ENCODE measurements at places on chromosomes 5 and 9.

DNA sequence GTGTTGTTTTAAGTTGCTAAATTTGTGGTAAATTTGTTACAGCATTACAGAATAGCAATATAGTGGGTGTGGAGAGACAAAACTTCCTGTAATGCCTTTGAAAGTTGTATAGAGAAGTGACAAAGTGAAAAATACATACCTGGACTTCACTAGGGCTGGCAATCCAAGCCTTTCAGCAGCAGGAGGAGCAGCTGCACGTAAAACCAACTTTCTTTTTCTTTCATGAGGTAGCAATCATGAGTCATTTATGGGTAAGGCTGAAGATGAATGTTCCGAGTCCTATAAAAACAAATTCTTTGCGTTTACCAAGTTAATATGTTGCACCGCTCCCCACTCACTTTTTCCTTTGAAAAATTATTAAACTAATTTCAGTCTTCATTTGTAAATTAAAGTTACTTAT is 1138.2 kb downstream of the TAF11L14 start:
- DNase-seq: peak; percentile 5

DNA sequence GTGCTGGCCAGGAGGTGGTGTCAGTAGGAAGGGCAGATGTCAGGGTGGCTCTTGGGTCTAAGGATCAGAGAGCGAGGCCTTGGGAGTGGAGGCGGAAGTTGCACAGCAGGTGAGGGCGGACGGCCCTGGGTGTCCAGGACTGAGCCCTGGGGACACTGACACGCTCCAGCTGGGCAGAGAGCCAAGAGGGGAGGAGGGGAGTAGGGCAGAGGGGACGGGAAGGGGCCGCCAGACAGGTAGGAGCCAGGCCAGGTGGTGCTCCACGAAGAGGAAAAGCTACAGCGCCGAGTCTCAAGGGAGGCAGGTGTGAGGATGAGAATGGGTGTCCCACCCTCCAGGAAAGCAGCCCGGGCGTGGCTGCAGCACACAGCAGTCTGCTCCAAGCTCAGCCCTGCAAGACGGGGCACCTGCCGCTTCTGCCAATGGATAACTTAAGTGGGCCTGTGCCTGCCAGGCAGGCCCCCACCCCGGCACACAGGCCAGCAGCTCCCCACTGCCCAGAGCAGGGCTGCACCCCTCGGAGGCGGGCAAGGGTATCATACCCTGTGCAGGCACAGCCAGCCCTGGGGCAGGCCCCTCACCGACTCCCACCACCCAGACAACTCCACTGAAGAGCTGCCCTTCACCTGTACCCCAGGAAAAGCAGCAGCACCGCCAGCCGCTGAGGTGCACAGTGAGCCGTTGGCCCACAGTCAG is 4.9 kb downstream of the TPRN start:
- DNase-seq: no peak

GRCh38 chr9:99013550-99013949 is 69.8 kb downstream of the COL15A1 start:
- DNase-seq: peak; percentile 50

DNA sequence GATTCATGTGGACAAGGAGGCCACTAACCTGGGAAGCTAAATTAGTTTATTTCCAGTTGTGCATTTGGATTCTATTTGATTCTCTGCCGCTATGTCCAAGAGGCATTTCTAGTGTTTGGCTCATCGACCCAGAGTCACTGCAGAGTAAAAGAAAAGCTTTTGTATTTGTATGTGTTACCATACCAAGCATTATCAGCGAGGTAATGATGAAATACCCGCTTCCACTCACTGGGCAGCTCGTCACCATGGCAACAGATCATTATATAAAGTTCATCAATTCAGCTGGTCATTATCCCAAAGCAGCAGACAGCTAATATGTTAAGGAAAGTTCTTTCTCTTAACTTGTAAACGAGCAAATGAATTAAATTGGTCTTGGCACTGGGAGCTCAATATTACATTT is 380.3 kb downstream of the SEMA5A start:
- no peak for DNase-seq

DNA sequence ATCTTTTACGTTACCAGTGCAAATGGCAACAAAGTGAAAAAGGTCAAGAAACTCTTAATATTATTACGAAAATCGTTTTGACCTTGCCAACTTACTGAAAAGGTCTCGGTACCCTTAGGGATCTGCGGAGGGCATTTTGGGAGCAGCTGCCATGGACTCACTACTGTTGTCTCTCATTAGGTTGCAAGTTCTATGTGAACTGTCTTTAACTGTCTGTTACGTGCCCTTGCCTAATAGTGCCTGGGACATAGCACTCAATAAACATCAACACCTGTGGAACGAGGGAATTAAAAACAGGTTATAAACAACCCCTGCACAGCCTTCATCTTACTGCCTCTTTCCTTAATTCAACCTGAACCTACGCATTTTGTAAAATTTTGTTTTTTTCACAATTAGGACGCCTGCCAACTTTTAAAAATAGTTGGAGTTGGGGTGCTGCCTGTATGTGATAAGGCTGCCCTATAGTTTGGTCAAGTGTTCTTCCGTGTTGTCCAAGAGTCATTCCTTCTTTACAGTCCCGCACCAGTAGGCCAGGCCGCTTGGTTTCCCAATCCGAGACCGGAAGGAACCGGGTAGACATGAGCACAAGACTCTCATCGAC is 527 bp upstream of the SREK1 start:
- DNase-seq: peak; percentile 2

GRCh38 chr5:137684761-137685160 is 51.1 kb downstream of the KLHL3 start:
- no peak for DNase-seq

- DNase-seq: peak; percentile 47
Observed at GRCh38 chr9:97907046-97907445, 15.3 kb downstream of the TRMO start.

DNA sequence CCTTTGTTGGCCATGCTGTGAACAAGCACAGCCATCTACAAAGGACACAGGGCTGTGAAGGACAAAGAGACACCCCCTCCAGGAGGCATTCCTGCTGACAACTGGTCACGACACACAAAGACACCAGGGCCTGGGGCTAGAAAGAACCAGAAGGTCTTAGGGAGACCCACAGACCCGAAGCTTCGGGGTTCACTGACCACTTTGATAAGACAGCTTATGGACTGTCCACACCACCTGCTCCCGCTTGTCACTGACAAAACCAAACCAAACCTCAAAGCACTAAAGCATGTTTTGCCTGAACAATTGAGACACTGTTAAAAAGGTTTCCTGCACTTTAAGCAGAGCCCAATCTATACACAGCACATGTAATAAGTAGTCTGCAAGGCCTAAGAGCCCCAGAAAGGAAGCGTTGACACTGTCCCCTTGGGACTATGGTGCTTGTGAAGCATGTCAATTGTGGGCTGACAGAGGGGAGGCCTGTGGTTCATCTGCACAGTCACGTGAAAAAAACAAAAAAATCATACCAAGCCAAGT is 185.0 kb downstream of the GAPVD1 start:
- DNase-seq: no peak

GRCh38 chr5:103374473-103374963 is 116.0 kb downstream of the MACIR start:
- no peak for DNase-seq

DNA sequence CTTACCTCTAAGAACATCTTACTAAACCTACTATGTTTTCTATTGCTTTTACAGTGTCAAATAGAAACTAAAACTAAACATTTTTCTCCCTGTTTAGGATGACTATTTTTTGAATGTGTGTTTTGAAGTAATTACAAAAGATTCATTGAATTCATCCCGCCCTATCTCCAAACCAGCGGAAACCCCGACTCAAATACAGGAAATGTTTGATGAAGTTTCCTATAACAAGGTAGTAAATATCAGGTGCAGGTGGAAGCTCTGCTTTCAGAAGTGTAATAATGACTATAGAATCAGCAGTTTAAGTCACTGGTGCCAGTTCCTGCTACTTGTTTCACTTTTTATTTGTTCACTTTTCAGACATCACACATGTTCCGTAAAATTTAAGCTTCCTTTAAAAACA is 20.0 kb downstream of the ERAP2 start:
- DNase-seq: peak; percentile 64

DNA sequence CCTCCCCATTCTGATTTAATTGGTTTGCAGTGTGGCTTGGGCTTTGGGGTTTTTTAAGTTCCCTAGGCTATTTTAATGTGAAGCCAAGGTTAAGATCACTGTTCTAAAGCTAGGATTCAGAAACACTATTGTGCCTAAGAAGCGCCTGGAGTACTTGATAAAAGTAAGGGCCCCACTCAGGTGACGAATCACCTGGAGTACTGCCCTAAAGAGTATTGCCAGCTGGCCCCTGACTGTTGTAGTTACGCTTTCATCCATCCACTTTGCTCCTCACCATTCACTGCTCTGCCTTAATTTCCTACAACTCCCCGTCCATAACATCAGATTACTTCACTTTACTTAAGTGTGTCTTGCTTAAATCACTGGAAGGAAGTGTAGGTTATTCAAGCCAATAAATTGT is 119.3 kb downstream of the CD180 start:
- no peak for DNase-seq

GRCh38 chr5:172533399-172534228 is 79.3 kb upstream of the SH3PXD2B start:
- no peak for DNase-seq

DNA sequence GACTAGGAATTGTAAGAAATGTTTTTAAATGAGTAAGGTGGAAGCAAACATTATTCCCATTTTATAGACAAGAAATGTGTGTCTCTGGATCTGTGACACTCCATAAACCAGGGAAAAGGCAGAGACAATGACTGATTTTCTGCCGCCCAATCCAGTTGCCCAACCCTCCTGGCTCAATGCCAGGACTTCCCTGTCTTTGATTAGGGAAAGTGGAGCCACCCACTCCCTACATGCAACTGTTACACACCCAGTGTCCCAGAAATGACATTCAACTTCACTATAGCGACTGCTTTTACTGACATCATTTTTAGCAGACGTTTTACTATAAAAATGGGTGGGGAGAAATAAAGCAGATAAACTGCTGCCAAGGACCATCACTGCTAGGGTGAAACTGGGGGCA is 79.7 kb downstream of the THBS4 start:
- DNase-seq: no peak

DNA sequence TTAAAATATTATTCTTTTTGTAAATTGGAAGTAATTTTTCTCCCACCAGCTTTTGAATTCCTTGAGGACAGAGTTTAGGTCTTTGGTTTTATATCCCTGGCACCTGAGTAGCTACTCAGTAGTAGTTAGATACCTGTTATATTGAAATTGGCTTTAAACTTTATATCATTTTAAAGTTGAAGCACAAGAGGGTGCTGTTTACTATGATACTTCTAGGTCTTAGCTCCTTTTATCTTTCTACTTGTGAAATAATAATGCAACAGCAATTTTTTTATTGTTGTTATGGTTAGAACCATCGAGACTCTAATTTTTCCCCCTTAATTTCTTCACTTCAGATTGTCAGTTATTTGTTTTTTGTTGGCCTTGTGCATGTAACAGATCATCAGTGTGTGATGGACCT is 46.3 kb downstream of the AP3S1 start:
- no peak for DNase-seq

DNA sequence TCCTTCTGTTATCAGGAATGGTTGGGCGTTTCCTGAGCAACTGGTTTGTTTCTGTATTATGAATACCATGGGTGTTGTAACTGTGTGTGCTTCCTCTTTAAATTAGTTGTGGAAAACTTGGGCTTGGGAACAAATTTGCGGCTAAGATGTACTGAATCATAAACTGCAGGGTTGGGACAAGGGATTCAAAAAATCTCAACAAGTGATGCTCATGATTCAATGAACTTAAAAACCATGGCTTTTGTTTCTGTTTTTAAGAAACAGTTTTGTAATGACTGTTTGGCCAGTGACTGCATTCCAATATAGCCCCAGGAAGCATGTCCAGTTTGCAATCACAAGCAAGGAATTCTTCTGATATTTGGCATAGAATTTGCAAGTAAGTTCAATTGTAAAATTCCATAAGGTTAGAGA is 657.5 kb upstream of the WWC1 start:
- DNase-seq: no peak

- no peak for DNase-seq
Observed at GRCh38 chr9:114410910-114411309, 23.1 kb upstream of the AKNA start.

DNA sequence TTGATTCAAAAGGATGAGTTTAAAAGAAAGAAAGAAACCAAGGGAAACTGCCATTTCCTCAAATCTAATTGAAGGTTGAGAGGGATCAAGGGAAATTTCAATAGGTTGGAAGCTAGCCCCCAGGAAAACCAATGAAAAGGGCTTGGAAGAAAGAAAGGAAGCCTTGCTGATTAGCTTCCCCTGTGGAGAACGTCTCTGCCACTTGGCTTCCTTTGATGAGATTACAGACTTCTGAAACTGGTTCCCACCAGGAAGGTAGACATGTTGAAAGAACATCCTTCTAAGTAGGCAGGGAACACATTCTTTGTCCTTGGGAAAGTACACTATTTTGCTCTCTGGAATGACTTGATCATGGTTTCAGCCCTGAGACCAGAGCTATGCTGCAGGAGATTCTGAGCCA is 65.5 kb upstream of the DMRTA1 start:
- DNase-seq: no peak

DNA sequence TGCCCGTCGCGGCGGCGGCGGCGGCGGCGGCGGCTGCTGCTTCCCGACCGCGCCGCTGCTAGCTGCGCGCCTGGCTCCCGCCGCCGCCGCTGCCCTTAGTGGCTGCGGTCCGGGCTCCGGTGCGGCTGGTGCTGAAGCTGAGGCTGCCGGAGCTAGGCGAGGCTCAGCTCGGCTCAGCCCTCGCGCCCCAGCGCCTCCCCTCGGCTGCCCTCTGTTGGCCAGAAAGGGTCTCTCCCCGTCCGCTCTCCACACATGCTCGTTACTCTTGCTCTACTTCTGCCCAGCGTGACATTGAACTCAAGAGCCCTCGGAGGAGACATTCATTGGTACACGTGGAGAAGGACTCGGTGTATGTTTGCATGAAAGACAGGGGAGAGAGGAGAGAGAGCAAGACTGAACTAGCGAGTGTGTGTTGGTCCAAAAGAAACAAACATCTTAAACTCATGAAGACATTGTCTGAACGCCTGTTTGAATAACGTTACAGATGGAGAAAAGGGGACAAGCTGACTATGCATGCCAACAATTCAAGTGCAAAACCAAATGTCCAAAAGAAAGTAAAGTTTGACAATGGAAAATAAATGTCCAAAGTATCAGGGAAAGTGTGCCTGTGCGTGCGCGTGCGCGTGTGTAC is at the start of gene HCN1:
Gene HCN1 (minus strand): TSS at position 175 of the 631 bp plus-strand sequence.
- DNase-seq: no peak

GRCh38 chr5:126981701-126982100 is 48.7 kb downstream of the MARCHF3 start:
- no peak for DNase-seq

- no peak for DNase-seq
Observed at GRCh38 chr9:36846621-36847020, 187.4 kb downstream of the PAX5 start.

DNA sequence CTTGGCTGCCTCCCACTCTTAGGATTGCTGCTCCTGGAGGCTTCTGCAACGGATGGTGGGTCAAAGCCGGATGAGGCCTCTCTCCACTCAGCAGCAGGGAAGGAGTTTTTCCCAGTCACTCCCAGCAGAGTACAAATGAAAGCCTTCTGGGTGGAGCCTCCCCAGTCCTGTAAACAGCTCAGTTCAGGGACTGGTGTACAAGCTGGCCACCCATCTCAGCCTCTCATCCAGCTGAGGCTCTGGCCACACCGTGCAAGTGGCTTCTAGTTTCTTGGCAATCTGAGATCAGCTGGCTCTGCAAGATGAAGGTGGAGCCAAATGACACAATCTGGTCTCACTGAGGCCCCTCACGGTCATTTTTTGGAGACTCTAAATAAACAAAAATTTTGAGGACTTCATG is 10.0 kb downstream of the GPX3 start:
- DNase-seq: no peak
